Activated CD4-positive, alpha-beta memory T cell treated with anti-CD3 and anti-CD28 coated beads for 36 hours (primary cell): ENCODE measurements at places on chromosomes 4 and X. TPM values are rescaled to one million over a fixed set of nuclear protein-coding genes. Genes with fewer than 3 reads are reported as not detected.

The ERVMER34-1 gene
- total RNA-seq: 0.17 TPM

GRCh38 chr4:70721747-70722146 is at the start of gene RUFY3:
Gene RUFY3 (plus strand): TSS chr4:70721964. CDS start chr4:70722574, 610 bp downstream.
- no peak for DNase-seq

GRCh38 chr4:125044886-125045285 is 269.9 kb upstream of the FAT4 start:
- DNase-seq: no peak

DNA sequence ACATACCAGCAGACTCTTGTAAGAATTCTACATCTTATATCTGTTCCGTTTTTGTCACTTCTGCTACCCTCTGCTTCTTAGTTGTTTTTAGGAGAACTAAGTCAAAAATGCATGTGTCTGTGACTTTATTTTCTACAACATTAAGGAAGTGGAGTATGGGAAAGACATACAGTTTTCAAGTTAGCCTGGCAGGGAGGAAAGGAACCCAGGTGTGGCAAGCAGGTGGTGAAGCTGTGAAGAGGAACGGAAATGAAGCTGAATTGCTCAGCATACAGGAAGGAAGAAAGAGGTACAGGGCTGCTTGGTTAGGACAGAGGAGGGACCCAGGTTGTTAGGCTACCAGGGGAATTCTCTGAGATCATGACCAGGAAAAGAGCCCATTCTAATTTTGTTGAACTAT is 9.4 kb downstream of the GPRIN3 start:
- DNase-seq: peak; percentile 60

- no peak for DNase-seq
These were observed 3.3 kb downstream of the COL4A5 start for GRCh38 chrX:108442901-108443464.

DNA sequence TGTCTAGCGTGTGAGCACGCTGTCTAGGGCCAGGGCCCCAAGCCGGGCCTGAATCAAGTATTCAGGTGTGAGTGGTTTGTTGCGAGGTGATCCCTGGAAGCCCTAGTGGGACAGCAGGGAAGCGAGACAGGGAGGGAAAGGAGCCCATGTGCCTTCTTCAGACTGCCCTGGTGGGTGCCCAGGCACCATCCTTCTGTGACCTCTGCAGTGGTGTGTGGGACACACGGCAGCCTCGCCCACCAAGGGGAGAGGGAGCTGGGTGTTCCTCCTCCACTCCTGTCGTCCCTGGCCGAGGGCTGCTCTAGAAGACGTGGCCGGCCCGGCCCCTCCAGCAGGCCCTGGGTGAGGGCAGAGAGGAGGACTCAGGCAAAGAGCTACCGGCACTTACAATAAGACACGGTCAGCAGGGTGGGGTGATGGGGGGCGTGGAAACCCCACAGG is 47.4 kb downstream of the HTRA3 start:
- DNase-seq: peak; percentile 4
